ENCODE measurements at places on chromosomes 12 and 14.

DNA sequence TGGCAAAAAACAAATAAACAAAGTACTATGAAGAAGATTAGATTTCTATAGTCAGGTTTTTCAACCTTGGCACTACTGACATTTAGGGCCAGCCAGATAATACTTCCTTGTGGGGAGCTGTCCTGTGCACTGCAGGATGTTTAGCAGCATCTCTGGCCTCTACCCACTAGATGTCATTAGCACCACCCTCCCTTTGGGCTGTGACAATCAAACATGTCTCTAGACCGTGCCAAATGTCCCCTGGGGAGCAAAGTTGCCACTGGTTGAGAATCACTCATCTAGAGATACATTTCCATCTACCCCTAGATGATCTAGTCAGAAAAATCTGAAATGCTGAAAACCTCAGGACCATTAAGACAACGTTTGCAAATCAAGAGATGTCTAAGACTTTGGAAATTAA, 29.9 kb downstream of the SRRM4 start:
- DNase-seq: no peak

DNA sequence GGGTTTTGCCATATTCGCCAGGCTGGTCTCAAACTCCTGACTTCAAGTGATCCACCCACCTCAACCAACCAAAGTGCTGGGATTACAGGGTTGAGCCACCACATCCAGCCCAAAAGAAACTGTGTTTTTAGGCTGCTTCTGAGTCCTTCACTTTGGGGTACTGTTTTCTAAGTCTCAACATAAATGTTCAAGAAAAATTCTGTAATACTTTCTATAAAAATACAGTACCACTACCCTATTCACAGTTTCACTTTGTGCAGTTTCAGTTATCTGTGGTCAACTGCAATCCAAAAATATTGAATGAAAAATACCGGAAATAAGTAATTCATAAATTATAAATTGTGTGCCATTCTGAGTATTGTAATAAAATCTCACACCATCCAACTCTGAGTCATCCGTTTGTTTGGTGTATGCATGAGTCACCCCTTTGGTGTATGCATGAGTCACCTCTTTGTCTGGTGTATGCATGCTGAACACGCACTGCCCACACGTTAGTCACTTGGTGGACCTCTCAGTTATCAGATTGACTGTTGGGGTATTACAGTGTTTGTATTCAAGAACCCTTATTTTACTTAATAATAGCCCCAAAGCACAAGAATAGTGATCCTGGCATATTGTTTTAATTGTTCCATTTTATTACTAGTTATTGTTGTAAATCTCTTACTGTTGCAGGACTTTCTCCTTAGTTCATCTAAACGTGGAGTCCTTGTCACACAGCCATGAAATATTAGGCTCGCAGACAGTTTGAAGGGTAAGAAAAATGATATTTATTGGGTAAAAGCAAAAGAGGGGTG, 190.2 kb downstream of the FSCB start:
- no peak for DNase-seq

DNA sequence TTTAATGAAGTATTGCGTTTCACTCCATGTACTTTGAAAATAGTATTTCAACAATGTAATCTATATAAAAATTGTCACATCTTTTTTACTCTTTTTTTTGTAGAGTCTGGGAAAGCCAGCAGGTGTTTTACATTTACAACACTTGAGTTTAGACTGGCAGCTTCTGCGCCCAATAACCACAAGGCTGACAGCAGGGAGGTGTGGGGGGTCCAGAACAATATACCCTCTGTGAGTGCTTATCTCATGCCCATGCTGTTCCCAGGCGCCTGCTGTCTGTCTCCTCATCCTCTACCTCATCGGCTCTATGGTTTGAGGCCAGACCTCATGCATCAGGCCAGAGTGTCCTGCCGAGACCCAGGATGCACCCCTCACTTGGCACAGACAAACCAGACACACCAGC, 24.9 kb downstream of the FBRSL1 start:
- no peak for DNase-seq

DNA sequence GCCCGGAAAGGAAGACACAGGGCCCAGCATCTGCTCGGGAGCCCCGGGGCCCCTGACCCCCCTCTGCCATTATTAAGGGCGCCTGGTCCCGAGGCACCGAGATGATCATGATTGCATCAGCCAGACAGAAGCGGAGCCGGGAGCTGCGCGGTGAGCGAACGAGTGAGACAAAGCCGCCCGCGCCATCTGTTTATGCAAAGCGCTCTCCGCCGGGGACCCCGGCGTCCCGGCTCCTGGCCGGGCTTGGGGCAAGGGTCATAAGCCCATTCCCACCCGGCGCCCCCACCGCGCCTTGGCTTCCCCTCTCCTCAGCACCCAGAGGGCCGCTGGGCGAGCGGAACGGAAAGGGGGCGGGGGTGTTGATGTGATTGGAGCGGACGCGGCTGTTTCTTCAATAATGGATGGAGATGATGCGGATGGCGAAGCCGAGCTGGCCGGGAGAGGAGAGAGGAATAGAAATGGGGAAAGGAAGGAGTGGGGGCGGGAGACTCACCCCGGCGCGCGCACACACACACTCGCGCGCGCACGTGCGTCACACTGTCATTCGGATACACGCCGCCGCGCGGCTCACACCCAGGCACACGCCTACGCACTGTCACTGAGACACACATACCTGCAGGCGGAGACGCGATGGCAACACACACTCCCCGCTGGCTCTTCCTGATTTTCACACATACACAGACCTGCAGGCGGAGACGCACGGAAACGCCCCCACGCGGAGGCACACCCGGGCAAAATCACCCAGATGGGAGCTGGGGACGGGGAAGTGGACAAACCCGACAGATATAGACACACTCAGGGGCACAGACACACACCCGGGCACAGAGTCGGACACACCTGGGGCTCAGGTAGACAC, 10.7 kb downstream of the STAC3 start:
- DNase-seq: no peak
